ENCODE measurements at places on chromosomes 6 and 20.

DNA sequence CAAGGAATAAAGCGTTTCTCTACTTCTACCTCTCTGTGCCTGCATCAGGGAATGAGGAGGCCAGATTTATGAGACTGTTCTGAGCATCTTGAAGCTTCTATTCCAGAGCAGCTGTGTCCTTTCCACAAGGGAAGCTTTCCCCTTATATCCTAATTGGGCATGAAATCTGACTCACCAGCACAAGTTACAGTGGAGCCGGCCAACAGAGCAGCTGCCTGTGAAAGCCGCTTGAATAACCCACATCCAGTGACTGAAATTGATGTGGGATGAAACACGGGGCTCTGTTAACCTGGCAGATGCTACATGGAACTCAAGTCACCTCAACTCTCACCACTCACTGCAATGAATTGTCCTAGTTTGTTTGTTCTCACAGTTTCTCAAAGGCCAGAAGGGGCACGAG is 400.3 kb downstream of the TFAP2A start:
- DNase-seq = peak; percentile 35

DNA sequence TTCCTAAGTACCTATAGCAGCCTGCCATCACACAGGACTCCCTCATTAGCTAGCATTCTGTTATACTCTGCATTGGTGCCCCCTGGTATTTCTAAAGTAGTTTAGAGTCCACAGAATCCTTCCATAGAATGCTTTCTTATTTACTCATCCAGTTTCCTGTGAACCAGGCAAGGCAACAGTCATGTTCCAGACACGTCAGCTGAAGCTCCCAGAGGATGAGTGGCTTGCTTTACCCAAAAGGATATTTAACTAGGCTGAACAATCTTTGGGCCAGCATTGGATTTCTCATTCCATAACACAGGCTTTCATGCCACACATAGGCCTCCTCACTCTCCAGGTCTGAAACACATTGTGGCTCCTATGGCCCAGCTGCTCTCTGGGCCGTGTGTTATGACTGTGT is 203.8 kb upstream of the MAP3K7 start:
- peak; percentile 12 for DNase-seq

- no peak for DNase-seq
Measured at GRCh38 chr6:152824666-152825065, 74.1 kb downstream of the VIP start.

DNA sequence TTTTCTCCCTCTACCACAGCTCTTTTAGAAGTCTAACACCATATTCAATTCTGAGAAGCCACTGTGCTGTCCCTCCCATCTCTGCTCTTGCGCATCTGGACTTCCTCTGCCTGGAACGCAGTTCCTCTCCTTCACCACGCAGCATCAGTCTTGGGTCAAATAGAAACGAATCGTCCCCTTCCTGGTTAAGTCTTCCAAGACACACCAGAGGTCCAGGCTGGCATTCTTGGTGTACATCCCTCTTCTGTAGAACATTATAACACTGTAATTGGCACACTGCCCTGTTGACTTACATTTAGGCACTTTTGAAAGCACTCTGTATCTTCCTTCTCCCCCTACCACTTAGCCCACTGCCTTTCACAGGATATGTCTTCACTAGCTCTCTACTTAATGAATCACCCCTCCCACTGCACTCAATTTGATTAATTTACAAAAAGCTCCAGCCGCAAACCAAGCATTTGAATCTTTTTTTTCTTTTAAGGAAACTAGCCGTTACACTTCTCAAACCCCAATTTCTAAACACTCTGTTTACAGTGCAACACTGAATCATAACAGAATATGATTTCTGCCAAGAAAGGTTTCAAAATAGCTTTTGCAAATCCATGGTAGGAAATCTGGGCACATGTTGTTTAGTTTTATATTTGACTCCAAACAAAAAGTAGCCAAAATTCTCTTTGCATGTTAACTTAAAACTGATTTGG is 140.8 kb upstream of the CARMIL1 start:
- DNase-seq = peak; percentile 53
